Naive thymus-derived CD4-positive, alpha-beta T cell (primary cell): ENCODE measurements at places on chromosomes 7 and 10. TPM values are rescaled to one million over a fixed set of nuclear protein-coding genes. Genes with fewer than 3 reads are reported as not detected.

CYP2C8 gene
- total RNA-seq, result 0.32 TPM

GRCh38 chr10:30897048-30897447, 134.6 kb downstream of the ZNF438 start:
- no peak for DNase-seq

GRCh38 chr7:101140339-101140699, 13.4 kb downstream of the SERPINE1 start:
- DNase-seq, result no peak

- DNase-seq, result no peak
Observed at GRCh38 chr7:55970561-55970960, 6.2 kb downstream of the NIPSNAP2 start.

CRYGN gene
- total RNA-seq, result not detected

DNA sequence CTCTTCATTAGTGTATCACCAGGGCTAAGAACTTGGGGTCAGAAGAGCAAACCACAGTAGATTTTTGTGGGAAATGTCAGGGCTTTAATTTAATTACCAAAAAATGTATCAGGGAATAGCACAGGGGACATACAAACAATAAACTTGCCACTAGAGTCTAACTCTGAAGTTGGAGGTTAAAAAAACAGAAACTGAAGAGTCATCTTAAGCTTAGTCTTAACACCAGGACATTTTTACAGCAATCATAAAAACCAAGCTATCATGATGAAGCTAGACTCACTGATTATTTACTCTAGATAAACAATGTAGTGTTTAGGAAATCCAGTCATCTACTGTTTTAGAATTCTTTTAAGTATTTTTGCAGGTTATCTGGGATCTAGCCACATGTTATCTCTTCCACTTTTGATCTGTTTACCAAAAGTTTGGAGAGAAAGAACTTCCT, 48.4 kb upstream of the GLI3 start:
- no peak for DNase-seq

- no peak for DNase-seq
Observed at GRCh38 chr10:34415039-34415438, 400.1 kb downstream of the PARD3 start.

DNA sequence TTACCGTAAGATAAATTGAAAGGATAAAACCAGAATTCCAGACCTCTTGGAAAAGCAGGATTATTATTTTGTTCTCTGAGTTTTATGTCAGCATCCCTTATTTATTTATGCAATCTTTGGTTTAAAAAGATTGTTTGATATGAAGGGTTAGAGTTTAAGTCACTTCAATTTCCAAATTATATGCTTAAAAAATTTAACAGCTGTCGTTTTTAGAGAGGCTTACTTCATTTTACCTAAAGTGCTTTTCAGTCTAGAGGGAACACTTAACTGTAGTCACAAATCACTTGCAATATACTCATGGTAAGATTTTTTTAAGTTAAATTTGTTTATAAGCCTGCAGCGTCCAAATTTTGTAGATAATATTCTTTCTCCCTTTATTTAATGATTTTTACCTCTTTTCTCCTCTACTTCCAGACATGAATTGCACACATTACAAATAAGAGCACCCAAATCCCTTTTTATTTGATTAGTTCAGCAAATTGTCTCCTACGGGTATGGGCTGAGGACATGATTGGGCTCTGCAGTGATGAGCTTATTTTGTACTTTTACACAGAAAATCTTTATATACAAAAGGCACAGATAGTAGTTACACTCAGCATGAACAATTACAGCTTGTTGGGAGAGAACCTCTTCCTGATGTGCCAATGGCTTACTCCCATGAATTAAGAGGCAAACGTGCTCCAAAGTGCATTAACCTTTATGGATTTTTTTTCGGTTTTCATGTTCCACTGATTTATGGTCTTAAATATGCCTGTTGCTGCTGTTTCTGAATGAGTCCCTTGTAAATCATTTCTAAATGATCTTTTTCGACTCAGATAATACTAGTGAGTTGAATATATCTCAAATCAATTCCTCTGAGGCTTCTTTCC, 319.3 kb upstream of the LRGUK start:
- DNase-seq, result no peak
